Amniotic stem cell (primary cell): ENCODE measurements at places on chromosomes 4 and X.

DNA sequence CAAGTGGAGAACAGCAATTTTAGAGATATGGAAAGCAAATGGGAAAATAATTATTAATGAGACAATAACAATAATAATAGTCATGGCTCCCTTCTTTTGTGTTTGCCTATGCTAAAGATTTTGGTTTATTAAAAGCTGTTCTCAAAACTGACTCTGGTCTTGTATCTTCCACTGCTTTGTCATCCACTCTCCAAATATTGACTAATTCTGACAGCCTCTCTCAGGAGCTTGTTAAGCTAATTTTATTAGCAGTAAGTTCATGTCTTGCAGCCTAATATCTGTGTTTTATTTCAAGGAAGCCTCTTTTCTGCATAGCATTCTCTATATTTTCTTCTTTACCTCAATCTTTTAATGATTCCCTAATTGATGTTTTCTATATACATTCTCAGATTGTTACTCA is 1419.8 kb downstream of the ARAP2 start:
- no peak for DNase-seq

GRCh38 chr4:20273793-20274192 is 22.1 kb downstream of the SLIT2 start:
- DNase-seq = no peak

GRCh38 chrX:36218801-36219200 is 299.3 kb downstream of the CFAP47 start:
- no peak for DNase-seq

- no peak for DNase-seq
Observed at GRCh38 chrX:12970691-12971202, 4.2 kb upstream of the TMSB4X start.

DNA sequence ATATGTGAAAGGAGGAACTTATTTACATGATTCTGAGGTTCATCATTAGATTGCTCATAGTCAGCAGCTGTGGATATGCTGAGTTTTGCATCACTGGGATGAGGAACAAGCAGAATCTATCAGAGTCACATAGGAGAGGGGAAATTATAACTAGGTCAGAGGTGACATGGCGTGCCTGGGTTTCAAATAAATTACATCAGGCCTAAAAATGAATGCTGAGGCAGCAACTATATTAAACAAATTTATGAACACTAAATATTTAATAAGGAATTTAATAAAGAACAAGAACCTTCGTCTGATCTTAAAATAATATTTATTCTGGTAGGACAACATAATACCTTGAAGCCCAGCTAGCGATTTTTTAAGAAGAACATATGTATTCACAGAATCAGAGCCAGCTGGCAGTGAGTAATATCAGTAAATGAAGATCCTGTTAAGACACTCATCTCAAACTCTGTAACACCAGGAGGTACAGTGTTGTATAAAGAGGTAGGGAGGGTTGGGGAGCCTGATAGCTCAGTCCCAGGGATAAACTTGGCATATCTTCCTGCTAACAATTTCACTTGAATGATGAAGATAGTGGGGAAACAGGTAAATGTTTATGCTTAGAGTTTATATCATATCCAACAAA is 60.9 kb upstream of the HS3ST1 start:
- no peak for DNase-seq

- DNase-seq = no peak
Observed at GRCh38 chrX:117038918-117039440, 576.2 kb upstream of the CT83 start.

DNA sequence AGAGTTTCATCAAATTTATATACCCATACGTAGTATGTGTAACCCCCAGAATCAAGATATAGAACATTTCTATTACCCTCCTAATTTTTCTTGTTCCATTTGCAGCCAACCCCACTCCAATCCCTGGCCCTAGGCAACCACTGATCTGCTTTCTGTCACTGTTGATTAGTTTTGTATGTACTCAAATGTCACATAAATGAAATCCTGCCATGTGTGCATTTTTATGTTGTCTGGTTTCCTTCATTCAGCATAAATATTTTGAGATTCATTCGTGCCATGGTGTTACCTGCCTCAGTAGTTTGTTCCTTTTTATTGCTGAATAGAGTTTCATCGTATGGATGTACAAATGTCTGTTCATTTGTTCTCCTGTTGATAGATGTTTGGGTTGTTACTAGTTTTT is 126.3 kb downstream of the MID1IP1 start:
- DNase-seq = no peak

DNA sequence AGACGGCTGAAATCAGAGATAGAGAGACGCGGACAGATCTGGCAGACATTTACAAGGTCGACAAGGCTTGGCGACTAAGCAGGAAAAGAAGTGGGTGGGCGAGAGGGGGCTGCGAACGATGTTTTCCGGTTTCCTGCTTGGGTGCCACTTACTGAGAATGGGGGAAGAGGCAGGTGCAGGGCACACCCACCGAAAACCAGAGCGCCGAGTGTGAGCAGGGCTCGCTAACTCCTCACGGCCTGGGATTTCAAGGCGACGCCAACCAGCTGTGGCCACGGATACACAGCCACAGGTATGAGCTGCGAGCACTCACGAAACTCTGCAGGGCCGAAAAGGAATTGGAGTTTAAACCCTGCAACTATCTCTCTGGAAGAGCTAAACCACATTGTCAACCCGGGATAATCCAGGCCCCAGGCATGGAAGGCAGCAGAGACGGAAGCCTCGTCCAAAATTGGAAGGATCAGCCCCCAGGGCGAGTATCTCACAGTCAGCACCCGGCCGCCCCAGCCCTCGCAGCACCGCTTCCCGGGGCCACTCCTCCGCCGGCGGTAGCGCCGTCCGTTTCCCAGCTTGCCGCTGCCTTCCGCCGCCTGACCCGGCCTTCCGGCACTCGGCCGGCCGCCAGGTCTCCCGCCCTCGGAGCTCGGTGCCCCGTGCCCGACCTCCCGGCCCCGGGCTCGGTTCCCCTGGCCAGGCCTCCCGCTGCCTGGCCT is 778 bp downstream of the CASP3 start:
- no peak for DNase-seq

GRCh38 chrX:21972721-21973120 is 32.2 kb downstream of the SMS start:
- DNase-seq = no peak

- DNase-seq = no peak
Observed at GRCh38 chr4:185904381-185904780, 92.4 kb upstream of the SORBS2 start.

DNA sequence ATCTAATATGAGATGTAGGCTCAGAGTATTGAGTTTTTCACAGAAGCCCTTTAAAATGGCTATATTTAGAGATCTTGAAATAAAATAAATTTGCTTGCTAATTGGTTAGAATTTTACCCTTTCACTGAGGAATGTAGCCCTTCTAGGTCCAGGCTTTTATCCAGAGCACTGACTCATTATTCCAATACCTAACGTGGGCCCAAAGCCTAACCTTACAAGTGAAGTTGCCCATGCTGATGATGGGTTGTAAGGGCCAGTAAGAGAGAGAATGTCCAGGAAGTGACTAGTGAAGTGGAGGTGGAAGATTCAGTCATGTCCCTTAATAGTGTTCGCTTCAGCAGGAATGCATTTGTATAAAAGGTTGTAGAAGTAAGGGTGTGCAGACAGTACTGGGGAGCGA is 155.9 kb downstream of the STIM2 start:
- no peak for DNase-seq
